AML-193 (cell line): ENCODE measurements at places on chromosomes 13 and 19.

DNA sequence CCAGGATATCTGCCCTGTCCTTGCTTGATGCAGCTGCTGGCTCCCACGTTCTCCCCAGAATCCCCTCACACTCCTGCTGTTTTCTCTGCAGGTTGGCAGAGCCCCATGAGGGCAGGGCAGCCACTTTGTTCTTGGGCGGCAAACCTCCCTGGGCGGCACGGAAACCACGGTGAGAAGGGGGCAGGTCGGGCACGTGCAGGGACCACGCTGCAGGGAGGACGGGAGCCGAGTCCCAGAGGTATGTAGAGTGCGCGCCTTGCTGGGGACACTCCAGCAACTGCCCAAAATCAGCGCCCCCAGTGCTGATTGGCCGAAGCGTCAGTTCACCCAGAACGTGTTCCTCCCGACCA, 30.3 kb upstream of the MIER2 start:
- DNase-seq: no peak

DNA sequence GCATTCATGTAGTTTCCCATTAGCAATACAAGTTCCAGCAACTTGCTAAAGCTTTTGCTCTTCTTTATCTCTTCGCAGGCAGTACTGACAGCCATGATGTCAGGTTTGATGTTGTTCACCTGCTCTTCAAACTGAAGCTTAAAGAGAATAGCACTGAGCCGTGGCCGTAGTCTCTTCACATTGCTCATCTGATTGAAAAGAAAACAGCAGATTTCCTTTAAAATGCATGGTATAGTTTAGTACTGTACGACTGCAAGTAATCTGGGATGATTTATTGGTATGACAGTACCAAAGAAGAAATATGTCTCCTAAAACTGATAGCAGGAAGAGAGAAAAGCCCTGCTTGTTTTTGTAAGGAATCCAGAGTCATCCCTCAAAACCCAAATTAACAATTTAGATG, 284.4 kb downstream of the DIAPH3 start:
- DNase-seq: no peak

- DNase-seq: peak; percentile 42
Observed at GRCh38 chr19:29952646-29953045, 10.6 kb downstream of the URI1 start.

- DNase-seq: no peak
Observed at GRCh38 chr13:85825454-85825853, 26.2 kb upstream of the SLITRK6 start.

GRCh38 chr13:35984287-35984686, 146.9 kb downstream of the DCLK1 start:
- DNase-seq: no peak

DNA sequence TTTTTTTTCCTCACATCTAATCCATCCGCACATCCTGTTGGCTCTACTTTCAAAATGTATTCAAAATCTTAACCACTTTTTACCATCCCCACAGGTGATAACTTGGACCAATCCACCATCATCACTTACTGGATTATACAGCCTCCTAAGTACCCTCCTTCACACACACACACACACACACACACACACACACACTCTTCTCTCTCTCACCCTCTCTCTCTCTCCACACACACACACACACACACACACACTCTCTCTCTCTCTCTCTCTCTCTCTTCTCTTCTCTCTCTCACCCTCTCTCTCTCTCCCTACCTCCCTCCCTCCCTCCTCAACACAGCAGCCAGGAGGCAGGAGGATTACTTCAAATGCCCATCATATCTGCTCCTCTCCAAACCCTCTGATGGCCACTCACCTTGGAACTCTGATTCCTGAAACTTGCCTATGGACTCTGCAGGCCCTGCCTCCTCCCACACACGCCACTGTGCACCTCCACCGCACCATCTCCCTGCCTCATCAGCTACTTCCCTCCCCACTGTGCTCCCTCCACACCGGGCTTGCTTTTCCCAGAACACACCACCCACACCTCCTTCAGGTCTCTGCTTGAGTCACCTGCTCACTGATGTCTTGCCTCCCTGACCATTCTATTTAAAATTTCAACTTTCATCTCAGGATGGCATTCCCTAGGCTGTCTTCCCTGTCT, 39.7 kb downstream of the RCBTB2 start:
- no peak for DNase-seq

DNA sequence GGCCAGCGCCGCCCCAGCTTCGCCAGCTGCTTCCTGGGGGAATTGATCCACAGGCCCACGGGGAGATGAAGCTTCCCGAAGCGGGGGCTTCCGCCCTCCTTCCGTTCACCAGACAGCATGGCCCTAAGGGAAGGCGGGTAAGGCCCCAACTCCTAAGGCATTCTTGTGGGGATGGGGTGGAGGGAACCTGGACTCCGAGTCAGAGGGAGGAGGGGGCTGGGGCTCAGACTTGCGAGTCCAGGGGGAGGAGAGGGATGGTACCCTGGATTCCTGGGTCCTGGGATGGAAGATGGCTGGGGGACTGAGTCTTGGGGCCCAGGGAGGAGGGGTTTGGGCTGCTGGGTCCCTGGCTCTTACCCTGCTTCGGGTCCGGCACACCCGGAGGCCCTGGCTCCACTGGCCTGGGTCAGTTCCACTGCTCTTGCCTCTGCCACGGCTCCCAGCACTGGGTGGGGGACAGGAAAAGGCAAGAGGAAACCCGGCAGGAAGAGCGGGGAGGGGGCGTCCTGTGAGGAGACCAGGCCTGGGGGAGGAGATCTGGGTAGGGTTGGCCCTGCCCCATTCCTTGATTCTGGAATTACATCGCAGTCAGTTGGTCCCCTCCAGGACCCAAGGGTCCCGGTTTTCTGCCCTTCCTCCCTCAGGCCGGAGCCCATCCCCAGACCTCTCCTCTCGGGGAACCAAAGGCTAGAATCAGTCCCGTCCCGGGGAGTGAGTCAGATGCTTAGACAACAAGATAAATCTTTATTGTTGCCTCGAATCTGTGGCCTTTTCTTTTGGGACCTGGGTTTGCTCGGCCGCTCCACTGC, at the start of gene RASIP1:
Gene RASIP1 (minus strand): TSS at position 447 of the 809 bp plus-strand sequence. CDS start 328 bp downstream, at position 119.
- DNase-seq: no peak

DNA sequence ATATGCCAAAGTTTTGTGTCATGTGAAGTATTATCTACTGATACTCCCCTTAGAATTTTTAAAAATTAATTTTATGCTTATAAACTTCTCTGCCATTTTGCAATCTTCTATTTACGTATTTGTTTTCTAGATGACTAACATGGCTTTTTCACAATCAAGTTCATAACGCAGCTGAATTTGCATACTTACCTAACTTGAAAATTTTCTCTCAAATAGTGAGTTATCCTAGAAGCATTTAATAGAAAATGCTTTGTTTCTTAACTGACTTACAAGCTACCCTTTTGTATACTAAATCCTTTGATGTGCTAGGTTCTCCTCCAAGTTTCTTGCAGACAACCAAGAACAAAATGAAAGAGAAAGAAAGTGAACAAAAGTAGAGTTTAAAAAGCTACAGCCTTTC, 683.5 kb downstream of the LIG4 start:
- no peak for DNase-seq

GRCh38 chr19:2089727-2090053, 6.4 kb downstream of the MOB3A start:
- DNase-seq: no peak

DNA sequence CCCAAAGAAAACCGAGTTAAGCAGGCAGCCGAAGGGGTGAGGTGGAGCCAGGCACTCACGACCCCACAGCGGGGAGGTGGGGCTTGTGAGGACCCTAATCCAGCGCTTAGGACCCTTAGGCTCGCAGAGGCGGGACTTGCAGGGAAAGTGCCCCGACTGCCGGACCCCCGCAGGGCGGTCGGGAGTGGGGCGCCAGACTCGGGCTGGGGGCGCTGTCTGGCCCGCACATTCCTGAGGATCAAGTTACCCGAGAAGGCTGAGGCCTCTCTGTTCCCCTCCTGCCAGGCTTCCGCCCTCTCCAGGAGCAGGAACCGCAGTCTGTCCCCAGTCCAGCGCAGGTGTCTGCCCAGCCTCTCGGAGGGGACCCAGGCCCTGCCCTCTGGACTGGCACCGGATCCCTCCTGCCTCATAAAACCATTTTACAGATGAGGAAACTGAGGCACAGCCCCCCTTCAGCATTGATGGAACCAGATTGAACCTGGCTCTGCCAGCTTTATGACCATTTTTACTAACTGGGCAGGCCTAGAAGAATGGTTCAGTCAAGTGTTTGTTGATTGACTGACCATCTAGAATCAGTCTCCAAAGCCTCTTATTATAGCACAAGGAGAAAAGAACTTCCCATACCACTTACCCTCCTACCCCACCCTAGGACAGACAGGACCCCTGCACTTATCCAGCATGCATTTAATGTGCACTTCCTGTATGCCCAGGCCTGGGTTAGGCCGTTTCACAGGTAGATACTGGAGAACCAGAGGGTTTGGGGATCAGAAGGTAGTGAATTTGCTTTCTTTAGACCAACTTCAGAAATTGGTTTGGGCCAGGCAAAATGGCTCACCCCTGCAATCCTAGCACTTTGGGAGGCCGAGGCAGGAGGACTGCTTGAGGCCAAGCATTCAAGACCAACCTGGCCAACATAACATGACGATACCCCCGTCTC, 6.7 kb upstream of the JUND start:
- no peak for DNase-seq

- DNase-seq: no peak
Observed at GRCh38 chr13:31699650-31700049, 39.7 kb upstream of the RXFP2 start.

DNA sequence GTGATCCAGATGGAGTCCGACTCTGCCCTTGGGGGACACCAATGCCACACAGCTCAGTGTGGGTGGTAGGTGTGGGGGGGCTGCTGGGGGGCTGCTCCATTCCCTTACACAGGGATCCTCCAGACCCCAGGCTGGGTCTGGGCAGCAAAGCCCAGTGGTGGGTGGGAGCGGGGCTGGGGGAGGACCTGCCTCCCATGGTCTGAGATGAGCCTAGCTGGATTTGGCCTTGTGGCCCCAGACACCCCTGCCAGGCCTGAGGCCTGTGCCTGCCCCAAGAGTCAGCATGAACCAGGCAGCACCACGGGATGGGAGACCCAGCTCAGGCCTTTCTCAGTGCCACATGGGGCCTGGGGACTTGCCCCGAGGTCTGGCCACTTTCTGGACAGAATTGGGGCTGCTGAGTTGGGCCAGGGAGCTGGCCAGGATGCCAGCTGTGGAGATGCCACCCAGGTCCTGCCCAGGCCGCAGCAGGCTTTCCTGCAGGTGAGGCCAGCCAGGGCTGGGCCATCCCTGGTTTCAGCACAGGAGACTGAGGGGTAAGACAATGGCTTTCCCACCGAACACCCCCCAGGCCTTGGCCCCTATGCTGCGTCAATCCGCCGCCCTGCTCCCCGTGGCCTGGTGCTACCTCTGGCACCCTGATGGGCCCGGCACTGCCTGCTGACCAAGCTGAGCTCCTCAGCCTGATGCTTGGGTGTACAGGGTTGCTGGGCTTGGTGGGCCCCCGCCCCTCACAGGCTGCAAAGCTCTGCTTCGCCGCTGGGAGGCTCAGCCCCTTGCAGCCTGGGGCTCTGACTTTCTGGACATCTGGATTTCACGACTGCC, 24.2 kb downstream of the CEBPG start:
- no peak for DNase-seq

DNA sequence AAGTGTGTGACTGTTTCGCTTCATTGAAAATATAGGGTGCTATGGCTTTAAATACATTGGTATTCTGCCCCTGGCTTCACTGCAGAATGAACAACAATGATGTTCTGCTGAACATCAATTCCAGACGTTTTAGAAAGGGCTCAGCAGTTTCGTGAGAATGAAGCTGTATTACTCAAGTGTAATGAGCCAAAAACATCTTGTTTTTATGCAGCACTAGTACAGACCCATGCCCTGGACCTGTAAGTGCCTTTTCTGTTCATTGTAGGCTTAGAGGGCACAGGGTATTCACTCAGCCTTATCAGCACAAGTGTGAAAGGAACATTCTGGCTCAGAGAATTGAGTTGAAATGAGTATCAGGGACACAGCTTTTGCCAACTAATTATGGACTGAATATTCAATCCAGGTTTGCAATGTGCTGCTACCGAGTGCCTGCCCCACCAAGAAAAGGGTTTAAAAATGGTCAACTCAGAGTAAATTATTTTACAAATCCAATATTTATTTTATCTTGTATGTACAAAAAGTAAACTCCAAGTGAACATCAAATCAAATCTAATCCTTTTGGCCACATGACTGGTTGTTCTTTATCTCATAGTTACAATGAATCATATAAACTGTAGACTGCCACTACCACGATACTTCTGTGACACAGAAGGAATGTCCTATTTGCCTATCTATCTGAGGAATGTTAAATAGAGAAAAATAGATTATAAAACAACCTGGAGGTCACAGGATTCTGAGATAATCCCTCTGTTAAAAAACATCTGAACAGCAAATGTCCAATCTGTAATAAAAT, 362.8 kb downstream of the NALCN start:
- DNase-seq: no peak

GRCh38 chr13:85497652-85498051, 301.6 kb downstream of the SLITRK6 start:
- DNase-seq: no peak

DNA sequence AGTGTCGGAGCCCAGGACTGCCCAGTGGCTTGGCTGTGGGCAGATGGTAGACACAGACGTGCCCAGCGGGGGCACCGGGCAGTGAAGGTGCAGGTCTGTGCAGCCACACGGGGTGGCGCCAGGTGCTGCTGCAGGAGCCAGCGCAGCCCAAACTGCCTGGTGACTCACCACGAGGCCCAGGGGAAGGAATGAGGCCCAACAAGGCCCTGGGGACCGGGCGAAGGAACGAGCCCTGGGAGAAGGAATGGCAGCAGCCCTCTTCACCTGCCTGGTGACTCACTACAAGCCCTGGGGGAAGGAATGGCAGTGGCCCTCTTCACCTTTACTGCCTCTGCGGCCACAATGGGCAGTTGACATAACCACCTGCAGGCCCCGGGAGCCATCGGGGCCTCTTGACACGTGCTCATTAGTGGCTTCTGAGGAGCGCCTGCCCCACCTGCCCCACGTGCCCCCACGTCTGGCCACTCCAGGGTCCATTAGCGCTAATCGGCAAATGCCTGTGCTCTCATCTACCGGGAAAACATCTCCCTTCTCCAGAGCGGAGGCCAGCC, 9.3 kb downstream of the MED16 start:
- DNase-seq: no peak

DNA sequence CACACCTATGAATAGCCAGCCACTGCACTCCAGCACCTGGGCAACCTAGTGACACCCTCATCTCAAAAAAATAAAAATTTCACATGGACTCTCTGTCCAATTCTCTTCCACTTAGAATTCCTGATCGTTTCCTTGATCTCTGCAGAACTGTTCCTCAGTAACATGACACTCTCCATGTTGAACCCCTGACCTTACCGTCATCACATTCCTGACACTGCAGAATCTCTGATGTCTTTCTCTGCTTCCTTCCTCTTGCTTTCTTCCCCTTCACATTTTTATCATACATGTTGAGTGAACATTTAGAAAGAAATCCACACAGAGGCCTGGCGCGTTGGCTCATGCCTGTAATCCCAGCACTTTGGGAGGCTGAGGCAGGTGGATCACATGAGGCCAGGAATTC, 15.0 kb downstream of the ZNF114 start:
- no peak for DNase-seq

GRCh38 chr19:51994048-51994644, 7.5 kb upstream of the ZNF350 start:
- DNase-seq: no peak

- no peak for DNase-seq
Observed at GRCh38 chr19:3603121-3603811, 3.4 kb downstream of the TBXA2R start.
